ENCODE measurements at places on chromosomes 12 and 14.

- no peak for DNase-seq
Measured at GRCh38 chr12:60872219-60872618, 1276.4 kb downstream of the SLC16A7 start.

GRCh38 chr12:115572440-115572839, 705.1 kb downstream of the MED13L start:
- DNase-seq, result no peak

DNA sequence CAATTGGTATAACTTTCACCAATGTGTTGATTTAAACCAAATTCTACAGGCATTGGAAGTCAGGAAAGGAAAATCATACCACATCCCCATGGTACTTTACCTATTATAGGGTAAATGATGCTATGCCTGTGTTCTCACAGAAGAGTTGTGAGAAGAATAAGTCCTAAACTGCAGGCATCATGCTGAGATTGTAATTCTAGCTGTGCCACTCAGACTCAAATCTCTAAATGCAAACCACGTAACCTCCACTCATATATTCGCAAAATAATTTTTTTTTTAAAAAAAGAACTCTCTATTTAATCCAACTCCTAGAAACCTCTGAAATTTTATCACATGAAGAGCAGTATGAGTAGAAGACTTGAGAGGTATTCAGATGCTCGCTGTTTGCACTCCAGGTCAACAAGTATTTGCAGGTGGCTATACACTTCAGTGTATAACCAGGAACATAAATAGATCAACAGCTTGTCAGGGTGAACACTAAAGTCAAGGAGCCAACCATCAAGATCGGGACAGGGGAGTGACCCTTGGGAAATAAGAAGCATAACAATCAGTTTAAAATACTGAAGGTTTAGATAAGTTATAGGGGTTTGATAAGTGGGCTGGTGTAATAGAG, 110.1 kb downstream of the SLC25A21 start:
- no peak for DNase-seq

GRCh38 chr12:2320841-2321240, 268.1 kb downstream of the CACNA1C start:
- no peak for DNase-seq

- no peak for DNase-seq
Measured at GRCh38 chr14:34460841-34461240, 1.2 kb downstream of the SPTSSA start.

DNA sequence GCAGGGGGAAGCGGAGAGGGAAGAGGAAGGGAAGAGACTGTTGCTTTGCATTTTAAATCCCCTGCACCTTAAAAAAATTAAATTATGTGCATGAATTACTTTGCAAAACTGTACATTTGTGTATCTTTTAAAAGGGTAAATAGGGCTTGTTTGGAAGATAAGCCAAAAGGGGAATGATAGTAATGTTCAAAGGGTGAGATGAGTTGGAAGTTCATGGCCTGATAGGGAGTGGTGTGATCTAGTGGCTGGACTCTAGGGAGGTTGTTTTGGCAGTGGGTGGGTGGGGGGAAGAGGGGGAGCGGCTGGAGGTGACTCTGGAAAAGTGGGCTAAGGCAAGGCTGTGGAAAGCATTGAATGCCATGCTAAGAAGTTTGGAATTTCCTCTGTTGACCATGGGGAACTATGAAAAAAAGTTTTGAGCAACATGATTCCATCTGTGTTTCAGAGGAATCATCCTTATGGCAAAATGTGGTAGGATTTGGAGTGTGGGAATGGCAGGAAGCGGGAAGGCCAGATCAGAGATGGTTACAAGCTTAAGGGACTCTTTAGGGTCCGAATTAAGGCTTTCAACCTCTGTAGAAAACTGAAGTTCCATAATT, 25.5 kb upstream of the EMP1 start:
- no peak for DNase-seq

GRCh38 chr12:113057565-113058485, 1.3 kb downstream of the DTX1 start:
- DNase-seq, result no peak

- no peak for DNase-seq
Measured at GRCh38 chr12:58309806-58310205, 368.4 kb downstream of the ATP23 start.

- DNase-seq, result no peak
Measured at GRCh38 chr12:44088647-44089046, 252.8 kb downstream of the TMEM117 start.

DNA sequence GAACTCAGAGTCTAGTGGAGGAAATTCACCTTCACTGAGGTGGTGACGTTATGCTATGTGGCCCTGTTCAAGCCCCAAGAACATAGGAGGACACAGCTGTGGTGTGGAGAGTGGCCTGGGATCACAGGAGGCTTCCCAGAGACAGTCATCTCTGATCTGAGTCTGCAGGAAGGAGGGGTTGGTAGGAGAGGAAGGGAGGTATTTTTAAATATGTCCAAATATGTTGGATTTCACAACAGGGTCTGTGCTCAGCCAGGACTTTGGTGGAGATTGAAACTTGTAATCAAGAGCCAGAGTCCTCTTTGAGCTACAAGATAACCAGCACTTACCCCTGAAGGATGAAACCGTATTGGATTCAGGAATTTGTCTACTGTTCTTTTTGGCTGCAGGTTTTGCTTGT, 26.4 kb upstream of the MED13L start:
- DNase-seq, result no peak

DNA sequence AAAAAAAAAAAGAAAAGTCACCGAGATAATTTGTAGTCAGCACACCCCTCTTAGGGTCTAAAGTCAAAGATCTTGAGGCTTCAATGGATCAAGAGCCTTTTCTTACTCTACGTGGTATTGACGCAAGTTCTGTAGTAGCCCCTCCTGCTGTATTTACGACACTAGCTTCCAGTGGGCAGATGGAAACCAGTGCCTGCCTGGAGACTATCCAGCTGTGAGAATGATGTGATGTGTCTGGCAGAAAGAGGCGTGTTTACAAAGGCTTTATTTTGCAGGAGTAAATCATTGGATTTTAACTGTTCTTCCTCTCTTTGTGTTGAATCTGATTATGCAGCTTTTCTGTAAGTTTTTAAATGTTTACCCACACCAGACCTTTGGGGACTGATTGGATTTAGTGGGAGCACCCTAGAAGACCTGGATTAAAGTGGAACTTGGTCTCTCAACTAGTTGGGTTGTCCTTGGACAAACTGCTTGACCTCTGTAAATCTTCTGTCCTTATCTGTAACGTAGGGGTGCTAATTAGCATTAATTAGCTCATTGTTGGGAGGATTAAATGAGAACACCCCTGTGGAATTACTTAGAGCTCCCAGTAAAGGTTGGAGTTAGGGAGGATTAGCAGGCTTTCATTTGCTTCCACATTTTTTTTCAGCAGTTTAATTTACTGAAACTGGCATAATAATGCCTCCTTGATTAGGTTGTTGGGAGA, 72.4 kb downstream of the RASSF3 start:
- peak; percentile 41 for DNase-seq

- DNase-seq, result no peak
Measured at GRCh38 chr12:62995097-62995496, 60.1 kb upstream of the PPM1H start.

- no peak for DNase-seq
Measured at GRCh38 chr14:47438650-47439140, 236.7 kb downstream of the MDGA2 start.

DNA sequence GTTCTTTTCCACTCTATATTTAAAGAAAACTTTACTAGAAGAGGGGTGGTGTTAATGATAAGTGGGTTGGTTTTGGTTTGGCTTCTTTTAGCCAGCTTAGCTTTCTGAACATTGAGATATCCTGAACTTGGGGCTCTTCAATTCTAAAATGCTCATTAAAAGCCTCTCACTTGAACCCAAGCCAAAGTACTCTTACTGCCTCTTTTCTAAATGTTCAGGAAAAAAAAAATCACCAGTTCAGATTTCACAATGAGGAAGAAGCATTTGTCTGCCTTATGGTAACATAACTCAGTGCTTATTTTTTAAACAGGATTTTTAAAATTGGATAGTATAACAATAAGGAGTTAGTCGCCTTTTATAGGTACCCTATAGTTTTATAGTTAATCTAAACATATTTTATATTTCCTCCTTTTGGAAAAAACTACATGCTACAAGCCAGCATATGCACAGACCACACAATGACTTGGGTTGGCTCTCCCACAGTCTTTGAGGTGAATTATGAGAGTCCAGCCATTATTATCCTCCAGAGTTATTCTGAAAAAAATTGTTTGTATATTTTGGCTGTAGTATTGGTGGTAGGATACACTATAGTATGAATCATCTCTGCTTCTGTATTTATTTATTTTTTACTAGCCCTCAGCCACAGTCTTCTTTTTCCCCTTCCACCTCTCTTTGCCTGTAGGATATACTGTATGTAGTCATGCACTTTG, 195.5 kb upstream of the TMPO start:
- no peak for DNase-seq

GRCh38 chr14:80003138-80003537, 208.2 kb downstream of the DIO2 start:
- peak; percentile 29 for DNase-seq

DNA sequence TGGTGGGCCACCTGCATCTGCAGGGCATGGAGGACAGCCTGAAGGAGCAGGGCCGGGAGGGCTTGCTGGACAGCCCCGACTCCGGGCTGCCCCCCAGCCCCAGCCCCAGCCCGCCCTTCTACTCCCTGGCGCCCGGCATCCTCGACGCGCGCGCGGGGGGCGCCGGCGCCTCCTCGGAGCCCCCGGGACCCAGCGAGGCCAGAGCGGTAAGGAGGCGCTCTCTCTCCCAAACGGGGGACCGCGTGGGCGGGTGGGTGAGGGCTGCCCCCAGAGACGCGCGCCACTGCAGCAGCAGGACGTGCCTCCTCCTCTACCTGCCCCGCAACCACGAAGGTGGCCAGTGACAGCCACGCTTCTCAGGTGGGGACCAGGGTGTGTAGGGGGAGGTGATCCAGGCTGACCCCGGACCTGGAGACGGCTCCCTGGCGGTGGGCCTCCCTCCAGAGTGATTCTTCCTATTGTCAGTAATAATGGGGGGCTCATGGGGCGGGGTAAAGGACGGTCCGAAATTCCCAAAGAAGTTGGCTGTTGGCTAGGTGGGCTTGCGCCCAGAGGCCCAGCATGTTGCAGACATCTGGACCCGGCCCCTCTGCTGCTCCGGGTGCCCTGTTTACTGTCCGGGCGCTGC, 652 bp downstream of the RFLNA start:
- DNase-seq, result no peak

- DNase-seq, result no peak
Measured at GRCh38 chr12:26197832-26198231, 2.5 kb downstream of the SSPN start.

DNA sequence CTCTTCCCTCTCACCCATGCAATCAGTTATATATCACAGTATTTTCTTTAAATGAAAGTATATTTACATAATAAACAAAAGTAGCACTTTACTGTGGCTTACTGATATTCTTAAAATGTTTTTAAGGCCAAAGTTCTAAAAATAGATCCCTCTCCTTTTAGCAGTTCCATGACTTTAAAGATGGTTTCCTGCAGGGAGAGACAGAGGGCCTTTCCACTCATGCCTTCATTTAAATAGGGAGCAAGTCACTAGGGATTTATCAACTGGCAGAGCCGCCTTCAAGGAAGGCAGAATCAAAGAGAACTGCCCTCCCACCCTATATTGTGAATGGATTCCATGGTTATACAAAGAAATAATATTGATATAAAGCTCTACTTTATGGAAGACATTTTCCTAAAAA, 55.5 kb downstream of the DUSP16 start:
- no peak for DNase-seq

- DNase-seq, result no peak
Measured at GRCh38 chr12:68445824-68446223, 113.7 kb upstream of the MDM1 start.

DNA sequence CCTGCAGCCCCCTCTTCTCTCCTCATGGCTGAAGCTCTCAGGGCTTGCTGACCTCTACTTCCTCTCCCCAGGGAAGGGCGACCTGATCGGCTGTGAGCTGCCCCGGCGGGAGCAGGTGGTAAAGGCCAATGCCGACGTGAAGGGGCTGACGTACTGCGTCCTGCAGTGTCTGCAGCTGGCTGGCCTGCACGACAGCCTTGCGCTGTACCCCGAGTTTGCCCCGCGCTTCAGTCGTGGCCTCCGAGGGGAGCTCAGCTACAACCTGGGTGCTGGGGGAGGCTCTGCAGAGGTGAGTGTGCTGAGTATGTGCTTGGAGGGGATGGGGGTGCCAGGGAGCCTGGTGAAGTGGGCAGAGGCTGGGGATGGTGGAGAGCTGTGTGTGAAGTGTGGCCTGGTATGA, 13.7 kb downstream of the MCRS1 start:
- DNase-seq, result no peak
